ENCODE measurements at places on chromosomes 3 and 15.

DNA sequence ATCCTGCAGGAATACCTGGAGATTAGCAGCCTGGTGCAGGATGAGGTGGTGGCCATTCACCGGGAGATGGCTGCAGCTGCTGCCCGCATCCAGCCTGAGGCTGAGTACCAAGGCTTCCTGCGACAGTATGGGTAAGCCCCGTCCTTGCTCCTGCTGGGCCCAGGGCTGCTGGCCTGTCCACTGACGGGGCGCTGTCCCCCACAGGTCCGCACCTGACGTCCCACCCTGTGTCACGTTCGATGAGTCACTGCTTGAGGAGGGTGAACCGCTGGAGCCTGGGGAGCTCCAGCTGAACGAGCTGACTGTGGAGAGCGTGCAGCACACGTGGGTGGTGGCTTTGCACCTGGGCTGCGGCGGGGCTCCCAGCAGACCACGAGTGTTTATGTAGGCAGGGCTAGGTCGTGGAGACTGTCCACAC, 5.0 kb downstream of the FES start:
- DNase-seq = no peak

DNA sequence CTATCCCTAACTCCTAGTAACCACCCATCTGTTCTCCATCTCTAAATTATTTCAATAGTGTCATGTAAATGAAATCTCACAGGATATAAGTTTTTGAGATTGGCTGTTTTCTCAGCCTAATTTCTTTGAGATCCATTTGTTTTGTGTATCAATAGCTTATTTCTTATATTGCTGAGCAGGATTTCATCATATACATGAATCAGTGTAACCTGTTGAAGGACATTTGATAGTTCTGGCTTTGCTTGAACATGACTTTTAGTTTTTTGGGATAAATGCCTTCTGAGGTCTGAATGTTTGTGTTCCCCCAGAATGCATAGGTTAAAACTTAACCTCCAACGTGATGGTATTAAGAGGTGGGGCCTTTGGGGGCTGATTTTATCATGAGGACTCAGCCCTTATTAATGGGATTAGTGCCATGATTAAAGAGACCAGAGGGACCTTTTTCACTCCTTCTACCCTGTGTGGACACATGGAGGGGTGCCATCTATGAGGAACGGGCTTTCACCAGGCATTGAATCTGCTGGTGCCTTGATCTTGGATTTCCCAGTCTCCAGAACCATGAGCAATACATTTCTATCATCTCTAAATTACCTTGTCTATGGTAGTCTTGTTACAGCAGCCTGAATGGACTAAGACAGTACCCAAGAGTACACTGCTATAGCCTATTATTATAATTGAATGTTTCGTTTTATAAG, 118.3 kb downstream of the FNDC3B start:
- no peak for DNase-seq

DNA sequence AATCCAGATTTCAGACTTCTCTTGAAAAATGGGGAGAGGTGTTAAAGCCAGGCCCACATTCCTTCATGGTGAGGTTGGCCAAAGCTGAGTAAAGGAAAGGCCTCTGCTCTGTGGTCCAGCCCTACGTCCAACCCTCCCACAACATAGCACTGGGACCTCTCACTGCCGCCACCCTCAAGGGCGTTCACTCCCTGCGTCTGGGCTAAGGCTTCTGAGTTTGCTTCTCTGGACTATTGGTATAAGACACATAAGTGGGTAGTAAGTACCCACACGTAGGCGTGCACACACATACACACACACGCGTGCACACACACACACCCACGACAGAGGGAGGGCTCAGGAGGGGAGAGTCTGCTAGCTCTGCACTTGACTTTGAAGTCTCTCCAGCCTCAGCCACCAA, 80.2 kb upstream of the PXYLP1 start:
- DNase-seq = no peak

DNA sequence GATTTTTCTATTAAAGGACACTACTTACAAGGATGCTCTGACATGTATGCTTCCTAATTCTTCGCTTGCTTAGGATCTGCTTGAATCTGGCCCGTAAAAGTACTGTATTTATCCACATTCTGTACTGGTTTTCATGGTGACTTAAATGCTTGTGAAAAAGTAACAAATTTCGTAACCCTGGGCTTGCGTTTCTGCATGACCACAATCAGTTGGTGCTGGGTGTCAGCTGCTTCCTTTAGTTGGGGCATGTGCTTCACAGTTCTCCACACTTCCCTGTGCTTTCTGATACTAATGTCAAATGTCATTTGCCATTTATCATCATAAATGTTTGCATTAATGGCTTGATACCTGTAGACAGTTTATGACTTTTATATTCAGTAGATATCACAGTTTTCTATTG, 218.4 kb upstream of the MLF1 start:
- no peak for DNase-seq

DNA sequence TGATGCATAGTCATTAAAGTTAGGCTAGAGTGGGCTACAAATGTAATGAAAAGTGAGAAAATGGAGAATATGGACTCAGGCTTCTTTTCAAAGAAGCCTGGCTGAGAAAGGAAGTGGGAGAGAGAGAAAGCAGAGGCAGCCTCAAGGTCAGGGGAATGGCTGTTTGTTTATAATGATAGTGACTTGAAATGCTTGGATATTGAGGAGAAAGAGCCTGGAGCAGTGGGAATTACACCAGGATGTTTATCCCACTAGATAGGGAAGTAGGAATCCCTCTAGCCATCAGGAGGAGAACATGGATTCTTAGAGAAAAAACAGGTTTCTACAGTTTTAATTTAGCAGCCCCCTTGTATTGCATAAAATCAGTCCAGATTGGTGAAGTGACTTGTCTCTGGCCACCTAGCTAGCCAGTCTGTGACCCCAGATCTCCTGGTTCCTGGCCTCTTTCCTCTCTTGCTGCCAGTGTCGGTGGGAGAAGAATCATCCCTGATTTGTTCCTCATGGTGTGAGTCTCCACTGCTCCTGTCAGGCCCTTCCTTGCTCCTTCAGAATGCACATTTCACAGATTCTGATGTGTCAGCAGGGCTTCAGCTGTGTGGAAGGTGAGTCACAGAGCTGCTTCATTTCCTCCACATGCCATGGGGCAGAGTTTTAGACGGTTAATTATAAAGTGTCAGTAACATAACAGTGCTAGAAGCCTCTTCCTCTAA, 32.9 kb downstream of the SEMA6D start:
- no peak for DNase-seq

DNA sequence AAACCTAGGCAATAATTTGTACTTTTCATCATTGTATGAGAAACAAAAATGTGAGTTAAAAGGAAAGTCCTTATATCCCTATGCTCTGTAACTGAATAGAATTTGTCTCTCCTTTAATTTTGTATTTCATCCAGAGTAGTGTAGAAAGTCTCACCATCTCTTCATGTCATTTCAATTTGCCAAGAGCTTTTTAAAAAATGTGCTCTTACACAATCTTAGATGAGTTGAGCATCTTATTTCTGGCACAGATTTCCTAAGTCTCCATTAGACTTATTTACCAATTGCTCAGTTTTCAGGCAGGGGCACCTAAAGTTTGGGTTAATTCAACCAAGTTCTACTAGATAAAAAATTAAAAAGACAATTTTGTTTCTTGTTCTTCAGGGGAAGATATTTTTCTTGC, 201.5 kb upstream of the RBMS3 start:
- no peak for DNase-seq

DNA sequence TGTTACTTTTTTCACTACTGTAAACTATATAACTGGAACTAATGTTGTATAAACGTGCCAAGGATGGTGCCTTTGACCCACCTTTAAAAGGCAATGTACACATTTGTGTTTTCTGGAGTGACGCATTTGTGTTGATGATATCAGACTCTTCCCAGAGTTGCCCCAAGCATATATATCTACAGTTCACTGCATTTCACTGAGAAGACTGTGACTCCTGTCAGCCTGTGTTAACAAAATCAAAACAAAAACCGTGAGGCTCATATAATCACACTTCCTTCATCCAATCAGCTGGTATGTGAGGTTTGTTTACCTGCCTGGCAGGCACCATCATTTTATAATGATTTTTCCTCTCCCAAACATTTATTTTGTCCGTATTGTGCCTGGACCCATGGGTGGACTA, 117.6 kb upstream of the ROBO1 start:
- DNase-seq = no peak

DNA sequence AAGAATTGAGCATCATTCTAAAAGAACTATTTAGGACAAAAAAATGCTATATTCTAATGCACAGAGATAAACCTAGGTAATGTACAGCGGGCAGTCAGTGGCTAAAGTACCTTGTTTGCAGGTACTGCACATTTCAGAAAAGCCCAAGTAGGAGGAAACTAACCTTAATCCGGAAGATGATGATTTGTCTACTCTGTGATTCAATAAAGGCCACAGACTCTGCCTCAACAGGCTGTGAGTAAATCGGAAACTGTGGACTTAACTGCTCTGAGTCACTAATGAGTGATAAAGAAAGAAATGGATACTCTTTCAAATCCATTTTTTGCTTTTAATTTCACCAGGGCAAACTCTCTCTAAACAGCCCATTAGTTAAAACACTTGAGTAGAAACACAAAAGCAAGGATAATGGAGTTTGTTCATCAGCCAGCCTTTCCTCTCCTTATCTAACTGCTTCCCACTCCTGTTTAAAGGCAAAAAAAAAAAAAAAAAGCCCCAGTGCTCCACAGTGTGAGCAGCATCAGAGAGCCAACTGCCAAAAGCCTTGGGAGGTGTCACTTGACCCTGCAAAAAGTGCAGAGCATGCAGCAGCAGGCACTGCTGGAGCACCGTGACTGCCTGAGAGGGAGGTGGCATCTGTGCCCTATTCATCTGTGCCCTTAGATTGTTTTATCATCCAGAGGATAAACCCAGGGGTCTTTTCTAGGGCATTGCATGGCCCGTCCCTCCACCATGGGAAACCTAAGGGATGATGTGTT, 187.7 kb downstream of the SATB1 start:
- no peak for DNase-seq

DNA sequence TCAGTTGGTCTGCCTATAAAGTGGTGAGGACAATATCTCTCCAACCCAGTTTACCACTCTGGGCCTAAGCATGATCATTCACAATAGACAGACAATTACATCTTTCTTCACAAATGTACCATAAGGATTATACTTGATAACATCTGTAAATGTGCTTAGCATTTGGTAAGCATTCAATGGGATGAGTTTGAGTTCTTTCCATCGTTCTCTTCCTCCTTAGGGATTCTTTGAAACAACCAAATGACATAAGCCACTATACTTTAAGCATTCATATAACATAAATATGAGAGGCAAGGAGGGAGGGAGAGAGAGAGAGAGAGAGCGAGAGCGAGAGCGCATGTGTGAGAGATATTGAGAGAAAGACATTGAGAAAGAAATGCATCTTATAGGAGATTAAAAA, 303.3 kb upstream of the CBLB start:
- DNase-seq = no peak

DNA sequence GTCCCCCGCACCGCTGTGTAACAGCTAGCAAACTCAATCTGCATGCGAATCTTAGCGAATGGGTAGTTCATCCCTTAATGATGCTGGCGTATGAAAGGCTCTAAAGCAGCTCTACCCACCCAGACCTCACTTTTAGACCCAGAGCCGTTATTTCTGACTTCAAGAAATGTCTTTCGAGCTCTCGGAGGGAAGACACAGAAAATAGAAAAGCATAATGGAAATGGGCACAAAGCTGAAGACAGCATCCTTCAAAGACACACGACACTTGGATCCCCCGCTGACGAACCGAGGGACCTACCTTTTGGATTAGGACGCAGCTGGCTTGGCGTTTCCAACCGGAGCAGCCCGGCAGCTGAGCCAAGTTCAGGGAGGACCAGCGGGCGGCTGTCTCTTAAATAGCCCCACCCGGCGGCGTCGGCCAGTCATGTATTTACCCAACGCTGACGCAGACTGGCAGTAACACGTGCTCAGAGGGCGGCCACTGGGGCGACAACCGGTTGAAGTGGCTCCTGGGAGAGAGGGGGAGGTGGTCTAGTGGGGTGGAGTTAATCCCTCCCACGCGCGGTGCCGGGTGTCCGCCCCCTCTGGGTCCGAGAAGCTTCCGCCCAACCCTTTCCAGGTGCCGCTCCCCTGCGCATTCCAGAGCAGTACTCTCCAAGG, 1.5 kb downstream of the CCK start:
- no peak for DNase-seq

GRCh38 chr15:61943992-61944391, 116.3 kb downstream of the VPS13C start:
- no peak for DNase-seq

DNA sequence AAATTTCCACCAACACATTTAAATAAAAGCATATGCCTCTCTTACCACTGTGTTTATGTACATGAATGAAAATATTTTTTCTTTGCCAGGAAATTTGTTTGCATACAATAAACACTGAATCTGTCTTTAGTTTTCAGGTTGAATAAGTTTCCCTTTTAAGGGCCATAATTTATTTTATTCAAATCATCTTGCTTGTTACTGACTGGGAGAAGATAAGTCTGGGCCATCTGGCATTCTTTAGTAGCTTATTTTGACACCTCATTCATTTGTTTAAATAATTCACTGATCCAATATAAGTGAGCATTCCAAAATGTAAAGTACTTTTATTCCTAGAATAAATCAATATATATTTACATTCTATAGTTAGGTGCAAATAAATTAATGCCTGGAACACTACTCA, 1001.3 kb downstream of the PLOD2 start:
- no peak for DNase-seq

DNA sequence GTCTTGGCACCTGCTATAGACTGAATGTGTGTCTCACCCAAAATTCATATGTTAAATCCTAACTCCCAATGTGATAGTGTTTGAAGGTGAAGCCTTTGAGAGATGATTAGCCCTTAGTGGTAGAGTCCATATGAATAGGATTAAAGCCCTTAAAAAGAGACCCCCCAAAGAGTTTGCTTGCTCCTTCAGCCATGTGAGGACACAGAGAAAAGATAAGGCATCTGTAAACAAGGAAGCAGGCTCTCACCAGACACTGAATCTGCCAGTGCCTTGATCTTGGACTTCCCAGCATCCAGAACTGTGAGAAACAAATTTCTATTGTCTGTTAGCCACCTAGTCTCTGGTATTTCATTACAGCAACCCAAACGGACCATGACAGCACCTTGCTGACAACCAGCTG, 16.6 kb downstream of the KPNA1 start:
- DNase-seq = no peak

DNA sequence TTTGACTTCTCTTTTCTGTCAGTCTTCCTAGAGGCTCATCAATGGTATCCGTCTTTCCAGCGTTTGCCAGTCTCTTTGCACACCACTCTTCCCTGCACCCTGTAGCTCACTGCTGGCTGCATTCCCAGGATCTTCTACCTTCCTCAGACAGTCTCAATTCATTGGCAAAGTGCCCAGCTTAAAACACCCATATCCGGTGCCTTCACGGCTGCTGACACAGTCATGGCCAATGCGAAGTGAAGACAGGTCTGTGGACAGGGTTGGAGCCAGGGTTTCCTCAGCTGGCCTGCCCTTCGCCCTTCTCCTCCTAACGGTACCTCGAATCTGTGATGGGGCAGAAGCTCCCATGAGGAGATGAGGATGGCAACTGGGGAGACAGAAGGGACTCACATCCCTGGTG, 36.1 kb downstream of the PTH1R start:
- DNase-seq = no peak
